ENCODE measurements at places on chromosomes 2 and 18.

- DNase-seq, result no peak
Observed at GRCh38 chr2:26752656-26753055, 11.4 kb upstream of the SLC35F6 start.

GRCh38 chr2:200748779-200749178 is 62.9 kb upstream of the BZW1 start:
- no peak for DNase-seq

DNA sequence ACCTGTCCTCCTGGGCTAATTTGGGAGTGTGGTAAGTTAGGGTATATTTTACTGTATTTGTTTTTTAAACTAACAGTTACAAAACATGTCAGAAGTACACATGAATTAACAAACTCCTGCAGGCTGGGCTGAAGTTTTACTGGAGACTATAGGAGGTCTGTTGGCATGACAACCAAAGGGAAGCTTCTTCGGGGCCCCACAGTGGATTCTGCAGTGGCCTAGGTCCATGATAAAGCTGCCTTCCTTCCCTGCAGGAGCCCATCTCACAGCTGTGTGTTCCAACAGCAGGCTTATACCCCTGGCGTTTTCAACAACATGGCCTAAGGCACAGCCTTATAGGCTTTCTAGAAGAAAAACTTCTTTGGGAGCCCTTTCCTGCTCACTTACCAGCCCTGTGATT is 128.0 kb upstream of the SETBP1 start:
- no peak for DNase-seq

GRCh38 chr2:213279971-213280370 is 4.3 kb upstream of the SPAG16 start:
- DNase-seq, result no peak

GRCh38 chr2:204251158-204251997 is 293.9 kb upstream of the PARD3B start:
- DNase-seq, result no peak

- DNase-seq, result no peak
Observed at GRCh38 chr2:229387866-229388265, 116.8 kb upstream of the PID1 start.

- DNase-seq, result no peak
Observed at GRCh38 chr18:25061395-25061794, 290.6 kb downstream of the ZNF521 start.

DNA sequence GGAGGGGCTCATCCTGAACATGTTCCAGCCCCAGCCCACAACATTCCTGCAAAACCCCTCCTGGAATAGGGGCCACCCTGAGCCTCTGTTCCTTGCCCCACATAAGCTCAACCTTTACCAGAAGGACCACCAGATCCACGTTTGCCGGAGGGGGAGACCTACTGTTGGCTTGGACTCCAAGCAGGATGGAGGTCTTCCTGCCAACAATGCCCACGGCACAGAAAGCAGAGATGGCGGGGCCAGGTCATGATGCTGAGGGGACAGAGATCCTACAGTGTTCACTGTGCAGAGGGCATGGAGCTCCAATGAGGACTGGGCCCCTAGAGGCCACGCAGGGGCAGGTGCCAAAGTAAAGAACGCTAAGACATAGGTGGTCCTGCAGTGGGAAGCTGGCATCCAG is 98.5 kb upstream of the RAB6C start:
- no peak for DNase-seq

DNA sequence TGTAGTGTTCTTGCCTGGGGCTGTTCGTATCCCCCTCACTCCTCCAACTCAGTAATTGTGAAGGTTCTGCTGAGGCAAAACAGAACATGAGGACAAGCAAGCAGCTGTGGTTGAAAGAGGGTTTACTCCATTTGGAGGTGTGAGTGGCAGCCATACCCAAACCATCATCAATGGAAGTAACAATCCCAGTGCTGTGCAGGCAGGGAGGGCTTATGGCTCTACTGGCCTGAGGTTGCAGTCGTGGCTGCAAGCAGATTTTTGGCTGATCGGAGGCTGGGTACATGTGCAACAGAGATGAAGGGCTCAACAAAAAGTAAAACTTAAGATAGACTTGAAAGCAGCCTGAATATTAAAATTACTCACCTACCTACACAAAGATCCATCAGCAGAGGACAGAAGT is 13.2 kb downstream of the SRSF7 start:
- no peak for DNase-seq

GRCh38 chr2:86563650-86564061 is 413 bp upstream of the CHMP3 start:
- DNase-seq, result no peak

Measured in CD4-positive, alpha-beta T cell treated with Interleukin-2 at 100 ng/mL for 4 hours (primary cell).